ENCODE measurements at places on chromosomes 5 and 9.

DNA sequence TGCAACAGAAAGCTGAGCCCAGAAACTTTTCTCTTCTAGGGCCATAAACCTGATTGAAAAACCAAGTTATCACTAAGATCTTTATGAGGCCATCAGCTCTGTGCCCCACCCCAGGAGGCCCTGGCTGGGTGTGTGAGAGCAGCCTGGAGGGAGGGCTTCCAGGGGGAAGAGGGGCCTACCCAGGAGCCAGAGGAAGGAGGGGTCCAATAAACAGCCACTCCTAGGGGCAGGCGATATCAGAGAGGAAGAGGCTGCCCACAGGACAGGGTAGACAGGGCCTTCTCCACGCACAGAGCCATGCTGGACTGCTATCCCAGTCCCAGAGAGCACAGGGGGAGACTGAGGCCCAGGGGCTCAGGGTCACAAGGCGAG lies 4.5 kb upstream of the CDX1 start:
- no peak for DNase-seq
- no peaks in the 10 kb centered on the region for H3K27me3 ChIP-seq
- H3K27ac ChIP-seq = peak overlapping the region; percentile 65
- no peaks in the 10 kb centered on the region for H3K36me3 ChIP-seq
- peaks cover 56% of the 10 kb centered on the region for H3K4me1 ChIP-seq

DNA sequence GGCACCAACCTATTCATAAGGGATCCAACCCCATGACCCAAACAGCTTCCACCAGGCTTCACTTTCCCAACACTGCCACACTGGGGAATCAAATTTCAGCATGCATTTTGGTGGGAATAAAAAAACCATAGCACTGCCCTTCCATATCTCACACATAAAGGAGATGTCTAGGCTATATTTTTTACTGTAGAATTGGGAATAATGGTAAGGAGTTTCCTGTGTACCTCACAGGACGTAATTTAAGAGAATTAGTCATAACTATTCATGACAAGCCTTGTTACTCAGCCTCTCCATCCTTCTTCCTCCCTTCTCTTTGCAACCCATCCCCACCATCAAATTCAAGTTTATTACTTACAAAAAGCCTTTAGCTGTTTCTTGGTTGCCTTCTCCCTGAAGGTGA lies 352.1 kb downstream of the MLLT3 start:
- no peaks in the 10 kb centered on the region for H3K4me1 ChIP-seq
- H3K27ac ChIP-seq = no peak overlapping the region
- no peaks in the 10 kb centered on the region for H3K36me3 ChIP-seq
- H3K27me3 ChIP-seq = no peaks in the 10 kb centered on the region
- no peak for DNase-seq
- no peak overlapping the region for H3K4me3 ChIP-seq

GRCh38 chr5:178131446-178131996 lies 707 bp downstream of the RMND5B start:
- peak overlapping the region; percentile 80 for H3K4me3 ChIP-seq
- no peak for DNase-seq
- no peaks in the 10 kb centered on the region for H3K27me3 ChIP-seq
- H3K4me1 ChIP-seq = no peaks in the 10 kb centered on the region

GRCh38 chr9:130176760-130177159 lies 4.6 kb downstream of the NCS1 start:
- peaks cover 4% of the 10 kb centered on the region for H3K4me1 ChIP-seq
- H3K27me3 ChIP-seq = no peaks in the 10 kb centered on the region
- H3K27ac ChIP-seq = peak overlapping the region; percentile 80
- H3K36me3 ChIP-seq = no peaks in the 10 kb centered on the region

- peaks cover 8% of the 10 kb centered on the region for H3K4me1 ChIP-seq
- no peaks in the 10 kb centered on the region for H3K36me3 ChIP-seq
- H3K27ac ChIP-seq = no peak overlapping the region
- no peak overlapping the region for H3K4me3 ChIP-seq
Measured at GRCh38 chr9:18423791-18424531, 50.0 kb upstream of the ADAMTSL1 start.

GRCh38 chr9:75891771-75892215 lies 1.3 kb downstream of the PCSK5 start:
- peaks cover 11% of the 10 kb centered on the region for H3K4me1 ChIP-seq
- H3K27ac ChIP-seq = peak overlapping the region; percentile 97
- peak overlapping the region; percentile 78 for H3K4me3 ChIP-seq
- H3K27me3 ChIP-seq = no peaks in the 10 kb centered on the region
- no peak for DNase-seq

DNA sequence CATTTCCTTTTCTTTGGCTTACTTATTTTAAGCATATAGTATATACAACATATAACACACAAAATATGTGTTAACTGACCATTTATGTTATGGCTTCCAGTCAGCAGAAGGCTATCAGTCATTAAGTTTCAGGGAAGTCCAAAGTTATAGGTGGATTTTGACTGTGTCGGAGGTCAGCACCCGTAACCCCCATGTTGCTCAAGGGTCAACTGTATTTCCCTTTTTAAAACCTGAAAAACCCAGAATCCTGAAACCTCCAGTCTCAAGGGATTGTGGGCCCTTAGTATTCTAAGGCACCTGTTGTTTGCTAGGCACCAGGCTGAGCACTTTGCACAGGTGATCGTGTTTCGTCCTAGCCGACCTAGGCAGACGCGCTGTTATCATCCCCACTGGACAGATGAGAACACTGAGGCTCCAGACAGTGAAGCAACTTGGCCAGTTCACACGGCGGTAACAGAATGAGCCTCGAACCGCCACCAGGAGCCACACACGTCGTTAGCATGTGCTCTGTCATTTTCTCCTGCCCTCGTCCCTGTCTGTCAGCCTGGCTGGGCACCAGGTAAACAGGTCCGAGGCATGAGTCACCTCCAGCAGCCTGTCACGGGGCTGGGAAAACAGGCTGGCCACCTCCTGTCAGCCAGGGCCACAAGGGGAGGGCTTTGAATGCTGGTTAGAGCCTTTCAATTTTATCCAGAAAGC lies 39.9 kb downstream of the DUSP1 start:
- DNase-seq = no peak
- H3K4me3 ChIP-seq = no peak overlapping the region
- H3K27me3 ChIP-seq = no peaks in the 10 kb centered on the region
- peaks cover 37% of the 10 kb centered on the region for H3K4me1 ChIP-seq
- H3K36me3 ChIP-seq = no peaks in the 10 kb centered on the region

Measured in ascending aorta (tissue), 2 donors.